NCI-H1105 (cell line): ENCODE measurements at places on chromosomes 1 and 21.

DNA sequence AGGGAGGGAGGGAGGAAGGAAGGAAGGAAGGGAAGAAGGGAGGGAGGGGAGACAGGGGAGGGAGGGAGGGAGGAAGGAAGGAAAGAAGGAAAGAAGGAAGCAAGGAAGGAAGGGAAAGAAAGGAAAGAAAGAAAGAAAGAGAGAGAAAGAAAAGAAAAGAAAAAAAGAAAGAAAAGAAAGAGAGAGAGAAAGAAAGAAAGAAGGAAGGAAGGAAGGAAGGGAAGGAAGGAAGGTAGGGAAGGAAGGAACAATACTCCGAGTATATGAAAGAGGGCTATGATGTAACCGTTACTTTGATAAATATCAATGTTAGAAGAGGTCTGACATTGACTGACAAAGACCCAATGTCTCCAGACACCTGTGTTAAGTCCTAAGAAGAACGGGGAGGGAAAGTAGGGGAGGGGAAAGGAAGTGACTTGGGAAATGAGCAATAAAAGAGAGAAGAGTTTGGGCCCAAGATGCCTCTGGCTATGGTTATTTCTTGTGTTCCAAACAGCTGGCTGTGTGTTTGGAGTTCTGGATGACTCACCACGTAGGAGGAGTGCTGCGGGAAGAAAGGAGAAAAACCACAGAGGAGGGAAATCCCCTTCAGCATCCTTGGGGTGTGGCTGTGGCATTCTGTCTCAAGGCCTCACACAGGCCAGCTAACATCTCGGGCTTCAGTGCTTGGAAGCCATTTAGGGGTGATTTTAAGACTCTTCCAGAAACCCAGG, 37.0 kb upstream of the RXRG start:
- DNase-seq, result no peak

GRCh38 chr1:18954270-18955071, 2.0 kb downstream of the IFFO2 start:
- DNase-seq, result no peak

DNA sequence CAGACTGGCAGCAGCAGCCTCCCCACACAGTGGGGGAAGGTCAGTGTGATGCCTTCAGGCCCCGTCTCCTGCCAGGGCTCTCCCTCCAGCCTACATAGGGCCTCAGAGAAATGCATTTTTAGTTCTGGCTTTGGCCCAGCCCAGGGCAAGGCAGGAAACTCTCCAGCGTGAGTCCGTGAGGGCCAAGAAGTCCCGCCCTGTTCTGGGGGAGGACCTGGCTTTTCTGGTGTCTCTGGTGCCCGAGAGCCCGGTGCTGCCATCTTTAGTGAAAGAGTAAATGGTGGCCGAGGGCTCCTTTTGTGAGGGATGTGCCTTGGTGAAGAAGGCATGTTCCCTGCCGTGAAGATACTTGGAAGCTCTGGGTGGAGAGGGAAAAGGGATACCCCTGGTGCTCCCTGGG, 14.8 kb upstream of the DIP2A start:
- no peak for DNase-seq

GRCh38 chr1:179870870-179871269, 6.7 kb downstream of the TOR1AIP2 start:
- DNase-seq, result no peak

DNA sequence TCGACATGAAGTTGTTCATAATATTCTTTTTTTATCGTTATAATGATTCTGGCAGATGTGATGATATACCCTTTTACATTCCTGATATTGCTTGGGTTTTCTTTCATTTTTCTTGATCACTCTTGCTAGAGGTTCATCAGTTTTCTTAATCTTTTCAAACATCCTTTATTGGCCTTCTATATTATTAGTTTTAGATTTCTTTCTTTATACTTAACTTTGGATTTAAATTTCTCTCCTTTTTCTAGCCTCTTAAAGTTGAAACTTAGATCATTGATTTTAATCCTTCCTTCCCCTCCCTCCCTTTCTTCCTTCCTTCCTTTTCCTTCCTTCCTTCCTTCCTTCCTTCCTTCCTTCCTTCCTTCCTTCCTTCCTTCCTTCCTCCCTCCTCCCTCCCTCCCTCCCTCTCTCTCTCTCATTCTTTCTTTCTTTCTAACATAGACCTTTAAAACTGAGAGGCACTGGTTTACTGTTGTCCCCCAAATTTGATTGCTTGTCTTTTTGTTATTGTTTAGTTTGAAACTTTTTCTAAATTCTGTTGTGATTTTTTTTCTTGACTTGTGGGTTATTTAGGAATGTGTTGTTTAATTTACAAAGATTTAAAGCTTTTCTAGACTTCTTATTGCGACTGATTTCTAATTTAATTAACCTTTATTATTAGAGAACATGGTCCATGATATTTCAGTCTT, 31.6 kb downstream of the HOOK1 start:
- DNase-seq, result no peak

GRCh38 chr1:111219557-111220286, 7.8 kb upstream of the CHI3L2 start:
- DNase-seq, result no peak

GRCh38 chr1:91997607-91998195, 32.1 kb upstream of the EPHX4 start:
- DNase-seq, result peak; percentile 43

- DNase-seq, result peak; percentile 58
These were observed 32.3 kb downstream of the AGT start for GRCh38 chr1:230681599-230681998.

DNA sequence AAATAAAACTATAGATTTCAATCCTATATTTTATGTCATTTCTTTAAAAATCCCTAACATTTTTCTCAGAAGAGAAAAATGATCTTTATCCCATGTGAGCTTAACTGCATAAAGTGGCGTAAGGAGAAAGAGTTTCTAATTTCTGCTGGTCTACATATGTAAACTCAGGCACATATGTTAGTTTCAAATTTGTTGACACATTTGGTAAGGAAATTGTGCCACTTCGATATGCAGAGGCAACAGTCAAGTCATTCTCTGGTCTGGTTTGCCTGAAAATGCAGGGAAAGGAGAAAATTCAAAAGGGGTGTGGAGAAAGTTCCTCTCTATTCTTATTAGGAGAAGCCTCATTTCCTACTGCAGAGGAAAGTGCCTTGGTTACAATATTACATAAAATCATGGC, 11.5 kb downstream of the KCNA3 start:
- no peak for DNase-seq

DNA sequence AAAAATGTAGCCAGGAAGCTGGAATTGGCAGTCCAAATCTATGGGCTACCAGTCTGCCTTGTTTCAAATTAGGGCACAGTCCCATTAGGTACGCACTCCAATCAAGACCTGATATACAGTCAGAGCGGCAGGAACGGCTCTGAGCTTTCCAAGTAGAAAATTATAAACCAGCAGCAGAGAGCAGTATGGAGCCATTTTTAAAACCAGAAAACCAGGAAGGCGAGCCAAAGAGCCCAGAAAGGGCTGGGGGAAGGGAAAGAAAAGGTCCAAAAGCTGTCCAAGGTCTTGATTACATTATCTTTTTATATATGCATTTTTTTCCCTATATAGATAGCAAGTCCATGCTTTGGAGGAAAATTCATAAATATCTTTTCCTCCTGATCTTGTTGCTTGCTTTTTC, 719.0 kb downstream of the RWDD3 start:
- DNase-seq, result no peak

DNA sequence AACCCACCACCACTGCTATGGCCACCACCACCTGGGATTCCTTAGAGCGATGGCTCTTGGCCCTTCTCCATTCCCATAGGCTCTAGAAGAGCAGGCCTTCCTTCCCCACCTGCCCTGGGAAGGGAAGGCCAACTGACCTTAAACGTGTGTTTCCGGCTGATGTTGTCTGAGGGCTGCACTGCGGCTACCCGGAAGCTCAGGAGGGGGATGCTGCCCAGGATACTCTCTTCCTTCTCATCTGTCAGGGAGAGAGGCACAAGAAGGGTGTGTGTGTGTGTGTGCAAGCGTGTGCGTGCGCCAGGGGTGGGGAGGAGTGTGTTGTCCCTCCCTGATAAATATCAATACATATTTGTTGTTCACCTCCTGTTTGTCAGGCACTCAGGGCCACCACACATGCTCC, 51.0 kb upstream of the GOLT1A start:
- no peak for DNase-seq

DNA sequence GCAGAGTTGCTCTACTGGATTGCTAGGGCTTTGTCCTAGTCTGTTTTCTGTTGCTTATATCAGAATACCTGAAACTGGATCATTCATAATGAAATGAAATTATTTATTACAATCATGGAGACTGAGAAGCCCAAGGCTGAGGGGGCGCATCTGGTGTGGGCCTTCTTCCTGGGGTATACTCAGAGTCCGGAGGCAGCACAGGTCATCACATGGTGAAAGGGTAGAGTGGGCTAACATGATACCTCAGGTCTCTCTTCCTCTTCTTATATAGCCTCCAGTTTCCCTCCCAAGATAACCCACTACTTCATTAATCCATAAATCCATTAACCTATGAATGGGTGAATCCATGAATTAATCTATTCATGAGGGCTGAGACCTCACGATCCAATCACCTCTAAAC, 667.6 kb upstream of the NCAM2 start:
- DNase-seq, result no peak

DNA sequence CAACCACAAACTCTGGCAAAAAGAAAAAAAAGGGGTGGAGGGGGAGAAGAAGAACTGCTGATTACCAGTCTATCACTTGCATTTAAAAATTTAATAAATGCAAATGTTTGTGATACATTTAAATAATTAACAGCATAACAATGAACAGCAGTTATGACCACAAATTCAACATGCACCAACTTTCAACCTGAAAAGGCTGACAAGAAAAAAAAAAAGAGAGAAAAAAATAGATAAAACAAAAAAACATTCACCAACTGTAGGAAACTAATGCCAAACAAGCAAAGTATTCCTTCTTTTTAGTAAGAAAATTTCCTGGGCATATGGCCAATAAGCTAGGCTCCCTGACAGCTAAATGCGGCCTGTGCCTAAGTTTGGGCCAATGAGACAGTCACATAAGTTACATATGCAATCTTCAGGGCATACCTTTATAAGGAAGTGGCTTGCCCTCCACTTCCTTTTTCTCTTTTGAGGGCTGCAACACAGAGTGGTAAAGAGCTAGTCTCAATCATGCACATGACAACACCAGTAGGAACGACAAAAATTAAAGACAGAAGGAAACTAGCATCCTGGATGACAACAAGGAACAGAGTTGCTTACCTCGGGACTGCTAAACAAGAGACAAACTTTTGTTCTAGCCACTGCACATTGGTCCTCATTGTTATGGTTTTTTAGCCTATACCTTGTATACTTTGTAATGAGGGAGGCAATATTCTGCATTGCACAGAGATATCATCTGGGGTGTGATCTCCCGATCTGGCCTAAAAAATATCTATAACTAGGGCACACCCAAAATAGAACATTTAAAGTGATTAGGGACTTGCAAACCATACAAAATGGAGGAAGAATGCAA, 24.2 kb upstream of the PHTF1 start:
- DNase-seq, result no peak

DNA sequence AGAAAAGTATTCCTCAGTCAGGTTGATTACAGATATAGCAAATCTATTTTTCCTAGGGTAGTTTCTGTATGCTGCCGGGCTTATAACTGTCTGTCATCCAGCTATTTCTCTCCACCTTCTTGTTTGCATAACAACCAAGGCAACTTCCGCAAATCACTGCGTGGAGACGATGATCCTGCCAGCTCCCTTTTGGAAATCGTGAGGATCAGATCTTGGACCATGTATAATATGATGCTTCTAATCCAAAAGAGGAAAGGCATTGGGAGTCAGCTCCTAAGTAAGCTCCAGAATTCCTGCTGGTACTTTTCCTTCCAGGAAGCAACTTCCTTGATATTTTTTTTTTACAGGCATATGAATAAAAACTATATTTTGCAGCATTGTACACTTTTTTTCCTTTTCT, 445 bp upstream of the RGS4 start:
- DNase-seq, result no peak

DNA sequence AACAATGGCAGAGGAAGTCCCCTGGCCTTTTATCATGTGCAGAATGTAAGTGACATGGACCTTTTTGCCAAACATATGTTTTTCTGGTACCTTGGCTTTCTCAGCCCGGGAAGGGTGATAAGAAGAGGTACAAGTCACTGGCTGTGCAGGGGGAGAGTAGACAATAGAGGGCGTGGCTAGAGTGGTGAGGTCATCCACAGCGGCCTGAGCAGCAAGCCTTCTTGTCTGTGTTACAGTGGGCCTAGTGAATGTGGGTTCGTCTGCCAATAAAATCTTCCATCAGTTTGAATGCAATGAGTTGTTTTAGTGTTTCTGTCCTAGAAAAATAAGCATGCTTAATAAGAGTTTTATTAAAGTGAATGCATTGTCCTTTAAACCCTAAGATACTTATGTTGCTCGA, 59.0 kb upstream of the PGD start:
- no peak for DNase-seq

GRCh38 chr21:44024887-44025353, 12.8 kb downstream of the TRAPPC10 start:
- no peak for DNase-seq

- no peak for DNase-seq
These were observed 22.9 kb upstream of the LMO4 start for GRCh38 chr1:87305762-87306161.

- DNase-seq, result no peak
These were observed 47.5 kb downstream of the TRPM2 start for GRCh38 chr21:44400791-44401385.

- no peak for DNase-seq
These were observed 38.6 kb downstream of the GPR3 start for GRCh38 chr1:27430903-27431600.

DNA sequence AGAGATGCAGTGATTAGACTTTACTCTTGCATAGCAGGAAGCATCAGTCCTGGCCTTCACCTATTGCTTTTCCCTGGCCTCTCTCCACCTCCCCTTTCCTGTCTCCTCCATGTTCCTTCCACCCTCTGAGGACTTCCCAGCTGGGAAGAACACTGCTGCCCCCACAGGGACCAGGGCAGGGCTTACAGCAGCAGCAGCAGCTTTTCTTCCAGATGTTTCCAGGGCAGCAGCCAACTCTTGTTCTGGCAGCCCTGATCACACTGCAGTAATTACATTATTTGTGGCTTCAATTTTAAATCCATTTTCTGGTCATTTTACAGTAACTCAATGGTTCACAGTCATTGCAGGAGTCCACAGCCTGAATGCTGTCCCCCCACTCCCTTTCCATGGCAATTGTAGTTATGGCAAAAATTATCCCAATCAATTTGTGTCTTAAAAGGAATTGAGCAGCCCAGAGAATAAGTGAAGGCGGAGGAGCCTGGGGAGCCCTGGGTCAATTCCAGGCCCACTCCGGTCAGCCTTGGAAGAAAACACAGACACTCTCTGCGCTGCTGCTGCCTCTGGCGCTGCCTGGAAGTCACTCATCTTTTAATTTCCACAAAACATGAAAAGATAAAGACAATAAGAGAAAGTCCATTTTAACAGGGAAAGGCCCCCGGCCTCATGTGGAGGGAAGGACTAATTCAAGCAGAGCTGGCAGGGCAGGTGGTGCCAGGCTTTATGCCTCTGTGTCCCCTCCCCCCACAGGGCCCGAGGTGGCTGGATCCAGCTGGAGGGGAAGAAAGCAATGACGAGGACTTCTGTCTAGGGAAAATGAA, 148.6 kb downstream of the GRIK3 start:
- DNase-seq, result no peak

DNA sequence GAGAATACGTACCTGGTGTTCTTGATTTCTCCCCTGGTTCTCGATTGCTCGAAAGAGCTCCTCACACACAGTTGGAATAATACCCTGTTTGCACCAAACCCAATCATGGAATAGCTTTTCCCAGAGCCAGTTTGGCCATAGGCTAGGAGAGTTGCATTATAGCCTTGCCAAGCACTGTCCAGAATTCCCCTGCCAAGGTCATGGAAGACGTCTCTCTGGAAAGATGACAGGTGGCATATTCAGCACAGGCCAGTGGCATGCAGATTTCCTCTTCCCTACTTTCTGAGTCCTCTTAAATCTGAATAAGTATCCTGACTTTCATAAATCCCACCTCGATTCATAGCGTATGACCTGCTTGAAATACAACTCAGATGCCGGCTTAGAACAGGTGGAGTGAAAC, 96.5 kb downstream of the SCCPDH start:
- DNase-seq, result no peak
